Peyer's patch (tissue), 4 donors: ENCODE measurements at places on chromosomes 6 and 20.

GRCh38 chr6:46476301-46476700 lies 14.9 kb downstream of the RCAN2 start:
- no peak for DNase-seq

- no peak for DNase-seq
Observed at GRCh38 chr6:88614316-88614877, 349.0 kb downstream of the RNGTT start.

GRCh38 chr20:7094438-7094997 lies 327.0 kb downstream of the BMP2 start:
- peak; percentile 50 for DNase-seq

- no peak for DNase-seq
Observed at GRCh38 chr6:80607811-80608391, 501.4 kb downstream of the BCKDHB start.

GRCh38 chr6:79671600-79672266 lies 40.6 kb downstream of the SH3BGRL2 start:
- DNase-seq: peak; percentile 93

DNA sequence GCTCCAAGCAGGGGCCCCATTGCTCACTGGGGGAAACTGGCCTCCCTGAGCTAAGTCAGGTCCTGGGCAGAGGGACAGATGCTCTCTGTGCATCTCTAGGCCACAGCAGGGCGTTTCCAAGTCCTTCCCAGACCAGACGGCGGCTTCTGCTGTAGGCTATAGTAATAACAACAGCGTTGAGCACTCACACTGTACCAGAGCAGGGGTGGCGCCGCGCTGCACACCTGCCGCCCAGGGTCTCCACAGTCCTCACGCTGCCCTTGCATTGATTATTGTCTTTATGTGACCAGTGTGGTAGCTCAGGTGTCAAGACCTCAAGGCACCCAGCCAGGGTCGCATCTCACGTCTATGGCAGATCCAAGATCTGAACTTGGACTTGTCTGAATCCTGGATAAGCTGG lies 14.9 kb upstream of the CCN5 start:
- no peak for DNase-seq

- no peak for DNase-seq
Observed at GRCh38 chr6:151027936-151028838, 162.7 kb downstream of the MTHFD1L start.

DNA sequence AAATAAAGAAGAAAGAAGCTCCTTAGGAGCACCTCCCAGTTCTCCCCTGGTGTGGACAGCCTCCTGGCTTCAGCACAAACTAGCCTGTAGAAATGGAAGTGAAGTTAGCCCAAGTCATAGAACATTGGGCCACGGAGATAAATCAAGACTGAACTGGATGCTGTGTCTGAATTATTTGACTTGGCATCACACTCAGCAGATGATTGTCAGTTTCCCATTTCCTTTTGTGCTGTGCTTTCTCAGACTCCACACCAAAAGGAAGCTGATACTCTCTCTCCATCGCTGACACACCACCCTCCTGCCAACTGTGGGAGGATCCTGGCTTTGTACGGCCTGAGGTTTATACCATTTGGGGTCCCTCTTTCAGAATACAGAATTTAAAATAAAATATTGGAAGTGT lies 209.8 kb downstream of the TFAP2A start:
- no peak for DNase-seq

GRCh38 chr6:83192456-83192855 lies 609 bp downstream of the PGM3 start:
- DNase-seq: no peak

DNA sequence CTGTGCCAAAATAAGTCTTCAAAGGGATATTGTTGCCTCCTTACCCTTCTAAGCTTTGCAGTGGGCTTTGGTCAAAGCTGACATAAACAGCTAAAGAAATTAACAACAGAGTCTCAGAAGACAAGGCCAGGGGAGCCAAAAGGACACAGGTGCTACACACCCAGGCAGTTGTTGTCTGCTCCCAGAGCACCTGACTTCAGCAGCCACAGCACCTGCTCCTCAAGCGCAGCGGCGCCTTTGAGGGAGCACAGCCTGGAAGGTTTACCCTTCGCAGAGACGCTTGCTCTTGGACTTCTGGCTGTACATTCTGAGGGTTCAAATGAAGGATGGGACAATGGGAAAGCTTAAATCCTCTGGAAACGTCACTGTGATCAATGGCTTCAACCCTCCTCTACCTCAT lies 16.6 kb downstream of the B4GALT5 start:
- peak; percentile 76 for DNase-seq

GRCh38 chr6:130927305-130927704 lies 100.1 kb downstream of the SMLR1 start:
- DNase-seq: no peak

DNA sequence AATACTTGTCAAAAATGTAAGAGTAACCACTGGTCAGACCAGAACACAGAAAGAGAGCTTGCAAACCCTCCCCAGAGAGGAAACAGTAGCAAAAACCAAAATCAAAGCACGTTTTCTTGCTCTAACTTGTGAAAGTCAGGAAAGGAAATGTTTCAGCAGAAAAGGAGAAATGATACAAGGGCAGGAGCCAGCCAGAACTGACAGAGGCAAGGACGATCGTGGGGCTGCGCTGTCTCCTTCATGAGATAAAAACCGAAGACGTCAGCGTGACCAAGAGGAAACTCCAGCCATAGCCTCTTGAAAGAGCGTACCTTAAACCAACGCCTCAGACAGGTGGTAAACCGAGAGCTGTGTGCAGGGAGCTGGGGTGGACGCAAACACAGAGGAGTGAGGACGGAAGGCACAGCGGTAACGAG lies 27.5 kb downstream of the LAMA5 start:
- DNase-seq: no peak

GRCh38 chr6:109714166-109714565 lies 23.1 kb downstream of the FIG4 start:
- no peak for DNase-seq
